A549 (cell line): ENCODE measurements at places on chromosomes 5 and 9. TPM values are rescaled to one million over a fixed set of nuclear protein-coding genes. Genes with fewer than 3 reads are reported as not detected.

GRCh38 chr9:137383784-137384756, 38.9 kb downstream of the EXD3 start:
- no peak for DNase-seq

ADAMTSL2 gene
- polyA plus RNA-seq, result not detected in 3 replicates

FCN2 gene
- not detected in 3 replicates for polyA plus RNA-seq

- no peak for DNase-seq
Observed at GRCh38 chr5:116569999-116570398, 4.6 kb downstream of the SEMA6A start.

FOXD4 gene
- polyA plus RNA-seq, result 0.45 to 0.50 TPM (median 0.49 TPM) in 3 replicates

GRCh38 chr9:83440641-83441040, 97.6 kb downstream of the FRMD3 start:
- DNase-seq, result no peak

DNA sequence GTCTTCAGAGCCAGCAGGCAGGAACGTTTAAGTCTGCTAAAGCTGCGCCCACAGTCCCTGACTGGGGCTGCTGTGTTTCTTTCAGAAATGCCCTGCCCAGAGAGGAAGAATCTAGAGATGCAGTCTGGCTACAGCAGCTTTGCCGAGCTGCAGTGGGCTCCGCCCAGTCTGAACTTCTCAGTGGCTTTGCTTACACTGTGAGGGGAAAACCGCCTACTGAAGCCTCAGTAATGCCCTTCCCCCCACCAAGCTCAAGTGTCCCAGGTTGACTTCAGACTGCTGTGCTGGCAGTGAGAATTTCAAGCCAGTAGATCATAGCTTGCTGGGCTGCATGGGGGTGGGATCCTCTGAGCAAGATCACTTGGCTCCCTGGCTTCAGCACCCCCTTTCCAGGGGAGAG, 78.4 kb downstream of the SREK1 start:
- no peak for DNase-seq

- DNase-seq, result no peak
Observed at GRCh38 chr5:12385095-12385494, 480.8 kb upstream of the CTNND2 start.

DNA sequence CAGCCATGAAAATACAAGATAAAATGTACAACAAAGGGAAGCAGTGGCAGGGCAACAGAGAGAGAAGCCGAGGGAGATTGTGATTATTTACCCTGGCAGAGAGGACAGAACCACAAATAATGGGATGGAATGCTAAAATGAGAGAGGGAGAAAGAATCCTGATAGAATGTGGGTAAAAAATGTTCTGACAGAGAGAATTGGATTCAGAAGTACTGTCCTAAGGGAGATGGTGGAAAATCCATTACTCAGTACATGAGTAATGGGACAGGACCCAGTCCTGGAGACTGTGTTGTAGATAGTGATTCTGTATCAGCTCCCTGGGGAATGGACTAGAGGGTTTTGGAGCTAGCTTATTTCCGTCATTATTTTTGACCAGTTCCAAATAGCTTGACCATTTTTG, 831.5 kb downstream of the MAT2B start:
- no peak for DNase-seq

GRCh38 chr5:152607401-152608160, 202.5 kb upstream of the NMUR2 start:
- DNase-seq, result no peak

GRCh38 chr9:91778031-91778430, 172.0 kb downstream of the ROR2 start:
- no peak for DNase-seq

- no peak for DNase-seq
Observed at GRCh38 chr5:154758493-154758892, 3.3 kb downstream of the LARP1 start.

GRCh38 chr9:129834489-129835127, 467 bp downstream of the C9orf78 start:
- peak; percentile 20 for DNase-seq

C9 gene
- not detected in 3 replicates for polyA plus RNA-seq

SOWAHA gene
- 0.03 to 0.08 TPM (median 0.06 TPM) in 3 replicates for polyA plus RNA-seq

GRCh38 chr9:127589955-127590370, 22.1 kb upstream of the STXBP1 start:
- DNase-seq, result peak; percentile 81

- no peak for DNase-seq
Observed at GRCh38 chr5:135975122-135975521, 20.3 kb upstream of the LECT2 start.

DNA sequence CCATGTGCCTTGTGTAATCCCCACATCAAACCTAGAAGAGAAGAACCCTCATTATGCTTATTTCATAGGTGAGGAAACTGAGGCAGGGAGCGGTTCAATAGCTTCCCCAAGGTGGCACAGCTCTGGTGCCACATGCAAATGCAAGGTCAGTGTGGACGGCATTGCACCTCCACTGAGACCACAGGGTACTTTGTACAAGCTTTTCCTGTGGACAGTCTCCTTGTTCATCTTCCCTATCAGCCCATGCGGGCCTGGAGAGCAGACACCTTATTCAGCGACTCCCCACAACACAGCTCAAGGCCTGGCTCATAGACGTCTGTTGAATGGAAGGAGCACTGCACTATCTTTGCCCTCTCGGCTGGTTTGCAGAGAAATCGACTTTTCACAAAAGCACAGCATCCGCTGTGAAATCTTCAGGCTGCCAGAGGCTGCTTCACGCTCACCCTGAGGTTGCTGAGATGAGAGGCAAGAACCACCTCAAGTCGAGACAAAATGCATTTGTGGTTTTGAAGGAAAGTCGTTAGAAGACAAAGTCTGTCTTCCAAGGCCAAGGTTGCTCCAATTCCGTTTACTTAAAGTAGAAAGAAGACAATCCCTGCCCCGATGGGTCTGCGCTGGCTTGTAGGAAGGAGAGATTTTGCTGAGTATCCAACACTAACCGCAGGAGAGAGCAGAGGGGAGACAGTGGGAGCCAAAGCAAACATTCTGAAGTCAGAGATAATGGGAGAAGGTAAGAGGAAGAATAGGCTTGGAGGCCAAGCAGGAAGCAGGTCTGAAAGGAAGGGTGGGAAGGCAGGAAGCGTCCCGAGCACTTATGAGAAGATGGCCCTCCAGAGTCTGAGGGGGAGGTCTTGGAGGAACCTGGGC, 34.2 kb upstream of the STRBP start:
- DNase-seq, result no peak

GRCh38 chr5:66242050-66242715, 98.1 kb downstream of the SREK1 start:
- DNase-seq, result no peak

GARIN3 gene
- polyA plus RNA-seq, result not detected in 3 replicates

GRCh38 chr9:134316449-134317160, 9.7 kb upstream of the RXRA start:
- no peak for DNase-seq

- peak; percentile 12 for DNase-seq
Observed at GRCh38 chr5:62489471-62489870, 76.9 kb downstream of the IPO11 start.

GRCh38 chr5:82952326-82952725, 124.9 kb downstream of the TMEM167A start:
- no peak for DNase-seq

DNA sequence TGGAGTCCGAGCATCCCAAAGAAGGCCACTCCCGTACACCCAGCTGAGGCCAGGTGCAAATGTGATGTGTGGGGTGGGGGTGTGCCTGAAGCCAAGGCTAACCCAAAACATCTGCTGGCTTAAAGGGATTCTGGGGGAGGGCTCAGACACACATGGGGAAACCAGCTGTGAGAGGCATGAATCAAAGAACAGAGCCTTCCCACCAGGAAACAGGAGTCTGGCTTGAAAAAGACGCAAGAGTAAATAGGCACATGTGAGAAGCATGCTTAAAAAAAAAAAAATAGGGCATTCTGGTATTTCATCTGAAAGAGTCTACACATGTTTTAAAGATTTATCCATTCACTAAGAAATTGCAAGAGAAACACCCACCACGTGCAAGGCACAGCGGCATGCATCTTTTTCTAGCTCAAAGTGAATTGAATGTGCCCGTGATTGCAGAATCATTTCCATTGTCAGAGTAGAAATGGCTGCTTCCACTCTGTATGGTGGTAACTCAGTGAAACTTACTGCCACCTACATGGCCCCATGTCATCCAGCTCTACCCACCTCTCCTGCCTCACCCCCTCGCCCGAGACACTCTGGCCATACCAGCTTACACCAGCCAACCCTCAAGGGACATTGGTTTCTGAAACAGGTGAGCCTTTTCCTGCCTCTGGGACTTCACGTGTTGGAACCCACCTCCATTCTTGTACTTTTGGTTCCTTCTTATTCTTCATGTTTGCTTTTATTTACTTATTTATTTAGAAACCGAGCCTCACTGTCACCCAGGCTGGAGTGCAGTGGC, 71.5 kb downstream of the SEMA5A start:
- no peak for DNase-seq

CMYA5 gene
- polyA plus RNA-seq, result 0.10 to 0.18 TPM (median 0.13 TPM) in 3 replicates

- no peak for DNase-seq
Observed at GRCh38 chr5:139245637-139246339, 47.6 kb upstream of the SIL1 start.

KCNT1 gene
- polyA plus RNA-seq, result not detected in 3 replicates

C9orf152 gene
- 0.05 to 0.15 TPM (median 0.10 TPM) in 3 replicates for polyA plus RNA-seq

DNA sequence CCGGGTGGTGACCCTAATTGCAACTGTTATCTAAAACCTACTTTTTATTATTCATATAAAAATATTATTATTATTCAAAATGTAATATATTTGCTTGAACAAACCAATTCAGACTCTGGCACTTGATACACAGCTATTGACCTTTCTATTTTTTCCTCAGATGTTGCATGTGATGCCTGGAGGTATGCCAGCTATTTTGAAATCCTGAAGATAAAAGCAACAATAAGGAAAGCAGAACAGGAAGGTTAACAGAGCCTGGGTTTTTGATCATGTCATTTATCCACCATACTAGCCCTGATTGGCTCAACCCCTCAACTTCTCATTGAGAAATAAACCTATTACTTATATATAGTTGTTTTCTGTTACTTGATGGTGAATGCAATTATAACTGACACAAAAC, 340.9 kb upstream of the KIF2A start:
- no peak for DNase-seq

ANKRD34B gene
- 0.01 TPM in 1 of 3 replicates, not detected in the others for polyA plus RNA-seq

DNA sequence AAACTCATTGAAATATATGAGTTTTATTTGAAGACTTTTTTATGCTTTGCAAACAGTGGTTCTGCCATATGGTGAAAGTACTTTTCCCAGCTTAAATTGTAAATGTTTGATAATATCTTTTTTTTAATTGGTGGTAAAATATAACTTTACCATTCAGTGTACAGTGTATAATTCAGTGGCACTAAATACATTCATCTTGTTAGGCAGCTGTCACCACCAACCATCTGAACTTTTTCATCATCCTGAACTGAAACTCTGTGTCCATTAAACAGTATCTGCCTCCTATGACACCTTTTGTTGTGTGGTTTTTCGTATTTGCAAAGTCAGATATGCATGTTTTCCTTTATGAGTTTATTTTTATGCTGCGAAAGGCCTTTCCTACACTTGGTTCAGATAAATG, 45.1 kb downstream of the FBXO38 start:
- no peak for DNase-seq

DNA sequence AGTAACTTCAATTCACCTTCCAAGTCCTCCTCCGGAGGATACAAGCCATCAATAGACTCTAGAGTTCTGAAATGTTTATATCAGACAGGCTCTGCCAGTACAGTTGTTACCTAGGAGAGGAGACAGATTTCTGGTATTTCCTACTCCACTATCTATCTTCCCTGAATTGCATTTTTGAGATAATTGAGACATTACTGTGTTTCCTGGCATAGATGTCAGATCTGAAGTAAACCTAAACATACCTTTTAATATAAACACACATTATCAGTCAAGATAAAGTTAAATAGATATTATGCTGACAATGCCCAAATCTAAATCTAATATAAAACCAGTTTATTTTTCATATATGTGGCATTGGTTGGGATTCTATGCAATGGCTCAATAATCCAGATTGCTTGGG, 8.2 kb upstream of the TYRP1 start:
- no peak for DNase-seq

GRCh38 chr5:14848385-14848784, 23.2 kb downstream of the ANKH start:
- DNase-seq, result no peak

DNA sequence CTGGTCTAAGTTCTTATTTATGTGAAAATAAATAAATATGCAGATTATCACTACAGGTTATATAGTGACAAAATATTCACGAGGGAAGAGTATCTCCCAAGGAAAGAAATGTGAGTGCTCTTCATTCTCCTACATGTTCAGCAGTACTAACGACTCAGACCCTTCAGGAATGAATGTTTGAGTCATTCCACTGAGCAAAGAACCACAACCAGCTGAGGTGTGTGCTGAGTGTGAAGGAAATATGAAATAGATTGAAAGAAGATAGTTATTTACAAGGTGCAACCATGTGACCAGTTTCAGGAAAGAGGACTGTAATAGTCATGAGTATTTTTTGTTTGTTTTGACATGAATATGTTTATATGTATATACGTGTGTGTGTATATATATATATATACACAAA, 228.7 kb downstream of the TUSC1 start:
- DNase-seq, result no peak

DNA sequence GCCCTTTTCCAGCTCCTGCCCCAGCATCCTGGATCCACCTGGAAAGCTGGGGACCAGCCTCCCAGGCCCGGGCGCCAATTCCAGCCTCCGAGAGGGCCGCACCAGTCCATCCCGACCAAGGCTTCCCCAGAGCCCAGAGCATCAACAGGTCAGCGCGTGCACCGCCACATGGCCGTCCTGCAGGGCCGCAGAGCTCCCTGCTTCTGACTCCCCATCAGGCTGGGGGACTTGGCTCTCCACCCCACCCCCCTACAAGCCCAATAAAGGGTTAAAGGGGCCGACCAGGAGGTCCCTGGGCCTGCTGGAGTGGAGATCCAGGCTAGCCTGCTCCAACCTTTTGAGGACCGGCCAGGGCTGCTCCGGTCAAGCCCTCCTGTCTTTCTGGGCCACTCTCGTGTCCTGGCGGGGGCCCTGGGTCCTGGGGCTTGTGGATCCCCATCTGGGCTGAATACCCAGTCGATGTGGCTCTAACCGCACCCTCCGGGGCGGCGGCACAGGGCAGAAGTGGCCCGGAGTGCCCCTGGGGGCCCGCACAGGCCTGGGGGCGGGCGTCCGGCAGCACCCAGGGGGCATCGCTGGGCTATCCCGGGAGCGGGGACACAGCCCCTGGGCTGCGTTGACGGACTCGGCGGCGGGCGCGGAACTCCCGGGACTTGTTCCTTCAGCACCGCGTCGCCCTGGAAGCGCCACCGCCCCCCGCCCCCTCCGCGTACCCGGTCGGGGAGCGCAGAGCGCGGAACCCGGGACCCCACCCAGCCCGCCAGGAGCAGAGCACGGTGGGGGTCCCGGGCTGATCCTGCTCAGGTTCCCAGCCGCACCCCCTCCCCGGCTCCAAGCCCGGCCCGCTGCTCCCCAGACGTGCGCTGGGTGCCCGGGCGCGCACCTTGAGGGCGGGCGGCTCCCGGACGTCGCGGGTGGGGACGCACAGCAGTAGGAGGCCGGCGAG, 590 bp downstream of the ENTPD2 start:
- no peak for DNase-seq

DNA sequence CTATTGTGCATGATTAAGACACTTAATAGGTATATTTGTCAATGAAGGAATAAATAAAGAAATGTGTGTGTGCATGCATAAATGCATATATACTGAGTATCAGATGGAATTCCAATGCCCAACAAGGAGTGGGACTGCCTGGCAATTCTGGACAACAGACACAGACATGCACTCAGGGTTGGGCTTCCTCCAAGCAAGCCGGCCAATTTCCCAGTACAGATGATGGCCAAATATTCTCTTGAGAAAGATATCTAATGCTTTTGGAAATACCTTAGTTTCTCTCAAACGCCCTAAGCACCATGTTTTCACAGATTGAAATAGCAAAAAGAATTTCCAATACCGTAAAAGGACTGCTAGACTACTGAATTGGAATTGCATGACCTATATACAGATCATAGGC, 11.1 kb downstream of the FTMT start:
- DNase-seq, result no peak
